Bronchial smooth muscle cell (primary cell): ENCODE measurements at places on chromosomes 5 and 9. TPM values are rescaled to one million over a fixed set of nuclear protein-coding genes. Genes with fewer than 3 reads are reported as not detected.

OTULINL gene
- under 0.01 TPM in 1 of 2 replicates, not detected in the other for total RNA-seq

TLX3 gene
- not detected in 2 replicates for total RNA-seq

CER1 gene
- not detected in 2 replicates for total RNA-seq

GCNT4 gene
- 0.16 and 0.26 TPM in 2 replicates for total RNA-seq

ZNF366 gene
- not detected in 2 replicates for total RNA-seq

FOXD4 gene
- 0.09 and 0.16 TPM in 2 replicates for total RNA-seq

CCL21 gene
- not detected in 2 replicates for total RNA-seq

C9orf153 gene
- total RNA-seq = 0.09 and 0.32 TPM in 2 replicates

WDR31 gene
- total RNA-seq = 2.8 and 3.8 TPM in 2 replicates

WNT8A gene
- total RNA-seq = not detected in 2 replicates

LSM11 gene
- 1.7 and 1.9 TPM in 2 replicates for total RNA-seq

RFESD gene
- total RNA-seq = 3.2 and 3.6 TPM in 2 replicates

STARD4 gene
- total RNA-seq = 36.3 and 45.1 TPM in 2 replicates
